ENCODE measurements at places on chromosomes 6 and 20.

GRCh38 chr6:137610702-137611101, 116.5 kb upstream of the OLIG3 start:
- DNase-seq: no peak

DNA sequence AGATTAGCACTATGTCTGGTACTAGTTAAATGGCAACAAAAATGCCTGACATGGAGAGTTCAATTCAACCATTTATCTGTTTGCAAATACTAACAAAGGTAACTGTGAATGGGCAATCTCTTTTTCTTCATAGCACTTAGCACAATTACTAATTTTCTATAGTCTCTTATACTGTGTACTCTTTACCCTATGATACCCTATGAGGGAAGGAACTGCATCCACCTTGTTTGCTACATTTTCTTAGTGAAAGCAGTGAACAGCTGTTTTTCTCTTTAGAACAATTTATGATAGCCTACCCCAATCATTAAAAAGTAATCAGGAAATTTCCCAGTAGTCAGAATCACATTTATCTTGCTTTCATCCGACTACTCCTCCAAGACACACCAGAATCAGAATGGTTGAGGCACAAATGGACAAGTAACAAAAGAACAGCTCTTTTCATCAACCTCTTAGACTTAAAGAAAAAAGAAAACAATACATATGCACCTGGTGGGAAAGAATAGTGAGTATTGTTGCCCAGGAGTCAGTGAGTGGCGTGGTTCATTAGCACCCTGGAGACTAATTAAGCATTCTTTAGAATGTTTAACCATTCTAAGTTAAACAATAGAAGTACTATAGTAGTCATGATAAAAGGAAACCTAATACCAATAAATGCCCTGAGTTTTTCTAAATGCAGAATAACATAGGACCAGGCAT, 16.7 kb downstream of the ZNF292 start:
- DNase-seq: no peak

- DNase-seq: no peak
Observed at GRCh38 chr6:35737413-35738211, 780 bp downstream of the ARMC12 start.

DNA sequence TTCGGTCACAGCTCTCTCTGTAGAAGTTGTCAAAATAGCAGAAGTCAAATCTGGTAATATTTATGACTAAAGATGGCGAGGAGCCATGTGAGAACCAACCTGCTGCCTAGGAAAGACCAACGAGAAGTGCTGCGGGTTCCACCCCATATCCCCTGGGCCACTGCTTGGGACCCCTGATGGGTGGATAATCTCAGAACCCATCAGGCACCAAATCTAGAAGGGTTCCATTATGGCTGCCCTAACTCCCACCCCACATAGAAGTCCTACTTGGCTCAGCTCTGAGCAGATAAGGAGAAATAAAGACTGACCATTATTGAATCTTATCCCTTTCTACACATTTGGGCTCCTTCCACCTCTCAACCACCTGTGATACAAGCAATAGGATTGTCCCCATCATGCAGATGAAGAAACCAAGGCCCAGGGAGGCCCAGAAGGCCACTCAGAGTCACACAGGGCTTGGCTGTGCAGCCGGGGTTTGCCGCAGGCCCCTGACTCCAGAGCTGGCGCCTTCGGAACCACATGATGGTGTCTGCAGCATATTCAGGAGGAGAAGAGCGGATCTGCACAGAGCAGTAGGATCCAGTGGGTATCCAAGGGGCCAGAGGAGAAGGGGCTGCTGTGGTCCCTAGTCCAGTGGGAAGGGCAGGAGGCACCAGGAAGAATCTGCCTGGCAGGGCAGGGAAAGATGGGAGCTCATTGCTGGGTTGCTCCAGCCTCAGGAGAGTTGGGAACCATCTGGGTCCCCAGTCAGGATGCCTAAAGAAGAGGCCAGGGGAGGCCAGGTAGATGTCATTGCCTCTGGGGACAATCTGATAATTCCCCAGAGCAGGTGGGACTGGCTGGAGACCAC, 9.6 kb upstream of the PCMTD2 start:
- no peak for DNase-seq

DNA sequence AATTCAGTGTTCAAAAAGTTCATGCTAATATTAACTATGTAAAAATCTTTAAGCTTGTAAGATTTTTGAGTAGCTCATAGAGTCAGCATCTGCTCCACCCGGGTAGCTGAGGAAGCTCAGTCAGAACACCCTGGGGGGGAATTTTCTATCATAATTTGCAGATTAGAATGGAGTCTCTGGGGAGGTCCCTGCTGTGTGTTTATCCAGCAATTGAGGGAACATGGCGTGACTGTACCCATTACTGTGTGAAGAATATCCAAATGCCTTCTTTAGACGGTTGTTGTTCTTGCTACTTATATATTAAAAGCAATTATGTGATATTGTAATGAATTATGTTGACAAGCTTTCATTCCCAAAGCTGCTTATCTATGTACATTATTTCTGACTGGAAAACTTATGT, 64.8 kb downstream of the AIG1 start:
- DNase-seq: no peak

- no peak for DNase-seq
Observed at GRCh38 chr6:108873971-108874370, 25.7 kb downstream of the ARMC2 start.

DNA sequence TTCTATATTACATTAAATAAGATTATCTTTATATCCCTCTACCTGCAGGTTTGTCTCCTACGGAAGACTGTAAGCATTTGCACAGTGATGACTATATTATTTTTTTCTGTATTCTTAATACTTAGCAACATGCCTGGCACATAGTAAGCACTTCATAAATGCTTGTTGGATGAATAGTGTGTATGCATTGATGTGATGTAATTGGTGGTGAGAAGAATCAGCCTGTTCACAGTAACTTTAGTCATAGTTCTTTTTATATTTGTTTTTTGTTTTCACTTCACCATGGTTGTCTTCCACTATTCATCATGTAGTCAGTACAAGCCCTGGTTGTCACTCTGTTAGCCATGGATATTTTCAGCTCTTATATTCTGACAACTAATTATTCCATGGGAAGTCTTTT, 184.0 kb upstream of the FLRT3 start:
- no peak for DNase-seq

DNA sequence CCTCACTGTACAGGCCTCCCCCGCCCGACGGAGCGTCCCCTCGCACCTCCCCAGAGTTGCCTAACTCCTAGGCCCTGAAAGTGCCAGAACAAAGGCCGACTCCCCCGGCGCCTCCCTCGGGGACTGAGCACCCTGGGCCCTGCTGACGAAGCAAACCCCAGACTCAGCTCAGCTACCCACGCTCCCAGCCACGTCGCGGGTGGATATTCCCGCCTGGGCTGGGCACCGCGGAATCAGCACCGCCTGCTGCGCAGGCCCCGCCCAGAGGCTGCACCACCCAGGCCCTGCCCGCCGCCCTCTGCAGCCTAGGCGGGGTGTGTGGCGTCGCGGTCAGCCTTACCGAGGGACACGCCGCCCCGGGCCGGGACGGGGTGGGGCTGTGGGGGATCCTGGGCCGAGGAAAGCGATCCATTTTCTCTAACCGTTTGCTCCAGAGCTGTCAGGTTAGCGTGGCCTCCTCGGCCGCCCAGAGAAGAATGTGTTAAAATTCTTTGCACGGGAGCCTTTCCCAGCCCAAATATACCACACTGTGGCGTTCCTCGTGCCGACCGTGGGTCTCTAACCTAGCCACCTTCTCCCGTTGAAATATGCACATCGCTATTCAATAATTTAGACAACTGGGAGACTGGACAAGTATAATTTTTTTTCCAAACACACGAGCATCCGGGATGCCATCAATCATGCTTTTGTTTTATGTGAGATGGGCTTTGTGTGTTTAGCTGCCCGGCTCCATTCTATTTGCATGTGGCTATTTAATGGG, 31.4 kb downstream of the TFAP2A start:
- no peak for DNase-seq

- DNase-seq: no peak
Observed at GRCh38 chr6:17470202-17470937, 77.0 kb downstream of the CAP2 start.

DNA sequence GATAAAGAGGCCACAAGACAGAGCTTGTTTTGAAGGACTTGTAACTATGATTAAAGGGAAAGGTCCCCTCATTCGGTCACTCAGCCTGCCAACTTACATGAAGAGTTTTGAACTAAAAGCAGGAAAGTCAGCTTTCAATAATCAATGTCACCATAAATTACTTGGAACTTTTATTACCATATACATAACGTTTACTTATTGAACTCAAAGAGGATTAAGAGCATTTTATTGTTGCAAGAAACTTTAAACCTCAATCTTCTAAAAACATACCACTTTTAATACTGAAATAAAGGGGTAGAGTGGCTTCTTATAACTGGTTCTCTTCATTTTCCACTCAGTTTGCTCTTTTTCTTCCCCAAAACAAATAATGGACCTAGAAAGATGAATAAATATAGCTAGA, 65.1 kb downstream of the CNKSR3 start:
- DNase-seq: no peak

- no peak for DNase-seq
Observed at GRCh38 chr20:41032271-41032670, 3.6 kb downstream of the TOP1 start.

GRCh38 chr6:134707342-134708031, 242.4 kb downstream of the ALDH8A1 start:
- peak; percentile 44 for DNase-seq

- DNase-seq: no peak
Observed at GRCh38 chr20:23101696-23102406, 15.7 kb upstream of the CD93 start.

DNA sequence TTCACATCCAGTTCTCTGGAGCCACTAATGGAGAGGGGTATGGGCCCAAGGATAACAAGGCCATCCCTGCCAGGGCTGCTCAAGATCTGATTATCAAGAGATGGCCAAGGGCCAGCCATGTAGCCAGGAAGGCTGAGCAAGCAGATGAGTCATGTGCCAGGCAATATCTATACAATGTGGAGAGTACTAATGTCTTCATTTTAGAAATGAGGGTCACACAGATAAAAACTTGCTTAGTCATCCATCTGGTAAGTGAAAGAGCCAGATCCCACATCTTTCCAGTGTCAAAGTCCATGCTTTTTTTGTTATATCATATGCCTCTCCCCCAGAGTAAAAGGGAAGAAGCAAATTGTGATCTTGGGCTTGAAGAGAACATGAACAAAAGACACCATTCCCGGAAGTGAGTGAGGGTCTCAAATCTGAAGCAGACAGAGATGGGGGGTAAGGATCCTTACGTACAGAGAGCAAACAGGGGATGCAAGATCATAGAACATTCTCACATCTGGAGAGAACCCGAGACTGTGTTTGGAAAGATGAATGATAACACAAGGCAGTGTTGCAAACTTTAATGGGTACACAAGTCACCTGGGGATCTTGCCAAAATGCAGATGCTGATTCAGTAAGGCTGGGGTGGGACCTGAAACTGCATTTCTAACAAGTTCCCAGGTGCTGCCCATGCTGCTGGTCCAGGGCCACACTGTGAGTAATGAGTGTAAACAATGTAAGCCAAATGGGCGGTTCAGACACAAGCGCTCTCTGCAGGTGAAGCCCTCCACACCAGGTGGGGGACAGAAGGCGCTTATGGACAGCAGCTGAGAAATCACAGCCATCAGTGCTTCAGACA, 20.0 kb upstream of the GSTA3 start:
- peak; percentile 75 for DNase-seq

DNA sequence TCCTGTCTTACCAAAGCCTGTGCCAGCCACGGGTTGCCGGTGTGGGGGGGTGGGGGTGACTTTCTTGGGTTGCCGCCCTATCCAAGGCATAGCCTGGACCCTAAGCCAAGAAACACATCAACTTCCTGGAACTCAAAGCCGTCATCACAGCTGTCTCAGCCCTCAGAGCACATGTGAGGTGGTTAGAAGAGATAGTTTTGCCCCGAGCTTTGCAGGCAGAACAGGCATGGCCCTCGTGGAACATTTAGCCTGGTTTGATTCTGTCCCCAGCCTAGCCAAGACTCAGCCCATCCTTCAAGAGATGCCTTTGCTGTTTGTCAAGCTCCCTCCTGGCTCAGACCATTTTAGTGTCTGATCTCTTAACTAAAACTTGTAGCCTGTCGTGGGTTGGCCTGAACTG, 64.9 kb downstream of the RREB1 start:
- no peak for DNase-seq

- no peak for DNase-seq
Observed at GRCh38 chr6:150004101-150004782, 21.1 kb downstream of the RAET1L start.

DNA sequence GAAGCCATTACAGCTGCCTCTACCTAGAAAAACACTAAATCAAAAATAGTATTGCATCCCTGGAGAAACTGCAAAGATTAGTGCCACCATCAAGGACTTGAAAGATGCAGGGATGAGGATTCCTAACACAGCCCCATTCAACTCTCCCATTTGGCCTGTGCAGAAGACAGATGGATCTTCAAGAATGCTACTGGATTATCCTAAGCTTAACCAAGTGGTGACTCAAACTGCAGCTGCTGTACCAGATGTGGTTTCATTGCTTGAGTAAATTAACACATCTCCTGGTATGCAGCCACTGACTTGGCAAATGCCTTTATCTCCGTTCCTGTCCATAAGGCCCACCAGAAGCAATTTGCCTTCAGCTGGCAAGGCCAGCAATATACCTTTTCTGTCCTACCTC, 117.4 kb downstream of the TBC1D32 start:
- no peak for DNase-seq

- DNase-seq: no peak
Observed at GRCh38 chr20:3753501-3754275, 13.9 kb downstream of the ADISSP start.

- DNase-seq: no peak
Observed at GRCh38 chr20:50110141-50111047, 2.6 kb downstream of the UBE2V1 start.

- DNase-seq: no peak
Observed at GRCh38 chr6:85047818-85048217, 283.4 kb upstream of the TBX18 start.

DNA sequence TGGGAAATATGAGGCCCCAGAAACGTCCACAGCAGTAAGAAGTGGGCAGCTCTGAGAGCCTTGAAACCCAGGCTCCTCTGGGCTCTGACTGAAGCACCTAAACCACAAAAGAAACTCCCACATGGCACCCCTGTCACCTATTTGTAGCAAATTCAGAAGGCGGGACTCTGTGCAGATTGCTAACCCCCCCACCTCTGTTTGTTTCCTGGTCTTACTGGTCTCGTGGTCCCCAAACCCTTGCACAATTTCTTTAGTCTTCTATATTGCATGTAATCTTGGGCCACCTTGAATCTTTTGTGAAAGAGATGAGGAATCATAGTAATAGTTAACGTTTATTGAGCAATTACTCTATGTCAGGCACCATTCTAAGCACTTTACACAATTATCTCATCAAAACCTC, 154.3 kb downstream of the PREX1 start:
- DNase-seq: no peak

GRCh38 chr6:49790341-49790740, 3.3 kb upstream of the PGK2 start:
- no peak for DNase-seq

DNA sequence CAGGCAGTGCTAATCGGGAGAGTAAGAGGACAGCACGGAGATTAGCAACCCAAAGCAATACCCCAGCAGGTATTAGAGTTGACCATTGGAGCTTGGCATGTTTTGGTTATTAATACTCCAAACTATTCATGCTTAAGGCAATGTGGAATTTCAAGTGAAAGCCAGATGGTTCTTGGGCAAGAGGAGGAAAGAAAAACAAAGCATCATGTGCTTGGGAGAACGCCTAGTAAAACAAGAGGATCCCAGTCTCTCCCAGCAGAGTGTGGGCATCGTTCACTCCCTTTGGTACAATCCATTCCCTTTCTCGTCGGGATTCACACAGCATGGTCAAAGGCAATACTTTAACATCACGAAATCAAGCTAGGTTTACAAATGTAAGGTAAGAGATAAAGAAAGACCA, 349.8 kb downstream of the PRKN start:
- DNase-seq: no peak

- DNase-seq: no peak
Observed at GRCh38 chr6:92024110-92024509, 1395.2 kb downstream of the EPHA7 start.

Data from mucosa of gallbladder (tissue), 1 donor.